BE2C (cell line): ENCODE measurements at places on chromosomes 1 and 21.

DNA sequence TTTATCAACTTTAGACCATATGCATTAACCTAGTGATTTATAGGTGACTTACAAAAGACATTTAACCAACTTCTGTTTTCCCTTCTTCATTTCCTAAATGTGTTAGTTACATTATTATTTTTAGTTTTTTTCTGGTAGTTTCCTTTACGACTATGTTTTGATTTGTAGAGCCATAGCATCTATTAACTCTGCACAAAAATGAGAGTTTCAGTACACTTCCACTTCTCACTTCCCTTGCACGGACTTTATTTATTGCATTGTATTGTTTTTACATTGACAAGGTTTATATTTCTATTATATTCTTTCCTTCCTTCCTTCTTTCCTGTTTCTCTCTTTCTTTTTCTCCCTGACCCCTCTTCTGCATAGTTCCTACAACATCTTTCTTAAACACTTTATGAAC is 14.7 kb downstream of the PKN2 start:
- no peak for DNase-seq

GRCh38 chr21:46675595-46676280 is 40.3 kb downstream of the PRMT2 start:
- DNase-seq: no peak

DNA sequence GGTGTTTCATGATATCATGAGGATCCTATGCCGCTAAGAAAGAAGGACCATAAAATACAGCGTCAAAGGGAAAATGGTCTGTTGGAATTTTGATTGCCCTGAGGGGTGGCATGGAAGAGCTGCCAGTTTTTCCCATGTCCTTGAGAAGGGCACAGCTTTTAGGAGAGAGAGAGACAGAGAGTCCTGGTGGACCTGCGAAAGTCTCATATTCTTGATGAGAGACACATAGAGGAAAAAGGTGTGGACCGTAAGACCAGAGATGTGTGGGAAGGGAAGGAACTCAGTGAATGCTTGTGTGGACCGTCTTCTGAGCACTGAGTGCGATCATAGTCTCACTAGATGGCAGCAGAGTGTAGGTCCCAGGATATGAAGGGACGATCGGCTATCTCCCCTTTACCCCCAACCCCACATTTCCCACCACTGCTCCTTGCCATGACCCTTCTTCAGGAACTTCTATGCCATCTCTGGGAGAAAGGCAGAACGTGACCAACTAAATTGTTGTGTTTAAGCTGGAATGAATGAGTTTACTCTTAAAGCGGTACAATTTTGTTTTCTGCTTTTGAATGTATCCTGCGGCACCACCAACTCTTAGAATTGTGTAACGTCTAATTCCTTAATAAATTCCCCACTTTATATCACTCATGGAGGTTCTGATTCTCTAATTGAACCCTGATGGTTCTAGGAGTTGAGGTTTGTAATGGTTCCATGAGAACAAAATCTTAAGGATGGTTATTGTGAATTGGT is 117.7 kb downstream of the CTH start:
- DNase-seq: peak; percentile 12

DNA sequence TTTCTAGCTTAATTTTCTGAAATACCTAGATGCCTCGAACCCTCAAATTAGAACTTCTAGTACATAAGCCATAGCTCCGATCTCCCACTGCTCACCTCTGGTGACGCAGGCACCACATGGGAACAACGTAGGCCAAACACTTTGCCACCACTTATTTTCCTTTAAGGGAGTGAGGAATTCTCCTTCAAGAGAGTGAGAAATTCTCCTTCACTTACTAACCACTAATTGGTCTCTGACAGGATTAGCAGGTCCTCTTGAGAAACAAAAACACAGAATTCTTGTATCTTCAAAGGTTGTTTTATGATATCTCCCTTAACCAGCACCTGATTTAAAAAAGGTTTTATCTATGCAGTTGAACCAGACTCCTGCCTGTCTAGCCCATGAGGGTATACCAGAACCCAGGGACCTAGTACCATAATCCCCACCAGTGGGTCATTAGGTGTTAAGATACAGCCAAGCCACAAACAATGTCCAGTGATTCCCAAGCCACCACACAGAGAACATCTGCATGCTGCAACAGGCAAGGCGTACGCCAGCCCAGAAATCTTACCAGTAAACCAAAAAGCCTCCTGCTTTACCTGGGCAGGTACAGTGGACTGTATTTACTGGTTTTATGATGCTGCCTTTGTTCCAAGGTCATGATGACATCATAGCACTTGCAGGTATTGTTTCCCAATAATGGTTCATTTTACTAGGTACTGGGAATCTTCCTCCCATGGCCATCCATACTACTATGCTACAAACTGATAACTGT is 20.3 kb upstream of the CXADR start:
- DNase-seq: no peak

- DNase-seq: no peak
Observed at GRCh38 chr1:163201906-163202305, 810 bp downstream of the RGS5 start.

DNA sequence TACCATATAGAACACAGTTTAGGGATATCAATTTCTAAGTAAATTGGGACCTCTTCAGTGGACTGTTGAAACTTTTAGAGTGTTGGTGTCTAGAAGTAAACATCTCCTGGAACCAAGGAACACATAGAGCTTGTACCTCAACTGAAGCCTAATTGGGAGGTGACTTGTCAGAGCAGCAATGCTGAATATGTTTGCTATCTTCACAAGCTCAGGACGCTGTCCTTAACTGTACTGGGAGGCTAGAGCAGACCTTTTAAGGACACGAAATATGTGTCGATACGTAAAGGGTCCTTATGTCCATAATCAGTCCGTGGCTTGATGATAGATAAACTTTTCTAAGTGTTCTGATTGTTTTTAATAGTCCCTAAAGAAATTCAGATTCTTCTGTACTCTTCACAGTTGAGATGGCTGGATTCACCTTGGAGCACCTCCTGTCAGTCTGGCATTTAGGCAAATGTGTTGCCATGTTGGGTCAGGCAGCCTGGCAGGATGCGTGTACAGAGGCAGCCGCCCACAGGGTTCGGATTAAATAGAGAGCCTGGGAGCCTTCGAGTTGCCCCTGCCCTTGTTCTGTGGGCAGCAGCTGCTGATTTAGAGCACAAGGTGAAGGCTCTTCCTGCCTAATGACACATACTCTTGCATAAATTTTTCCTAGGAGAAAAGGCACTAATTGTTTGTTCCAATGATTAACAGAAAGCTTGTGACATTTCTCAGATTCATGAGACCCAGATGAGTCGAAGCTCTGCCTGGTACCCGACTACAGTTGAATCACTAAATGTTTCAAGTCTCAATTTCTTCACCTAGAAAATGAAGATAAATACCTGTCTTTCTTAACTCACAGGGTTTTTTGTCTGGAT is 3.6 kb downstream of the ACTN2 start:
- no peak for DNase-seq

GRCh38 chr21:45362748-45363145 is 42.2 kb upstream of the COL18A1 start:
- no peak for DNase-seq

DNA sequence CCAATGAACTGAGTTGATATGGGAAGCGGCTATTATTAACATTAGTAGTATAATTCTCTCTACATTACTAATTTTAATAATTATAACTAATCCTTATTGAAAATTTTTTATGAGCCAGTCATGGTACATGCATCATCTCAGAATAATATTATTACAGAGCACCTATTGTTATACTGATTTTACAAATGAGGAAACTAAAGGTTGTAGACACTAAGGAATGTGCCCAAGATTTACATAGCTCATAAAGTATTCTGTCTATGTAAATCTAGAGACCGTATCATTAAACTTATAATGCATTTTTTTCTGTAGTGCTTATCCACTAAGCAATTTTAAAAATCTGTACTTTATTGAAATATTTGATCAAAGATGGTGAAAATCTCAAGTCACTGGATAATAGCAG is 825.9 kb downstream of the PLA2G4A start:
- no peak for DNase-seq

GRCh38 chr1:36857754-36858153 is 176.6 kb downstream of the GRIK3 start:
- DNase-seq: peak; percentile 86

DNA sequence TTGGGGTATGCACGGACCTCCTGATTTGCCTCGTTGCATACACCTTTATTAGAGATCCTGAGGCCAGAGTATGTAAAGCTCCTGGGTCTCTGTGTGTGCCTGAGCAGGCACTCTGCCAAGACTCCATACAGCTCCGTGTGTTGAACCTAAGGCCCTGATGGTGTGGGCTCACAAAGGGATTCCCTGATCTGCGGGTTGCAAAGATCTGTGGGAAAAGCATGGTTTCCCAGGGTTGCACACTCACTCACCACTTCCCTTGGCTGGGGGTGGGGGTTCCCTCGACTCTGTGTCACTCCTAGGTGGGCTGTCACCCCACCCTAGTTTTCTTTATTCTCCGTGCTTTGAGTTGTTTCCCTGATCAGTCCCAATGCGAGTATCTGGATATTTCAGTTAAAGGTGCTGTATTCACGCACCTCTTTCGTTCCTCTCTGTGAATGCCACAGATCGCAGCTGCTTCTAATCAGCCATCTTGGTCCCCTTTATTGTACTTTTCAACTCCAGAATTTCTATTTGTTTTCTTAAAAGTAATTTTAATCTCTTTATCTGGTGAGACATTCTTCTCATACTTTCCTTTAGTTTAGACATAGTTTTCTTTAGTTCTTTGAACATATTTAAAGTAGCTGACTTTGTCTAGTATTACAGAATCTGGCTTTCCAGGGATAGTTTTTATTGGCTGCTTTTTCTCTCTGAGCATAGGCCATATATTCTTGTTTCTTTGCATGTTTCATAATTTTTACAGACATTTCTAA is 39.0 kb upstream of the F3 start:
- no peak for DNase-seq

GRCh38 chr1:42914092-42914627 is 44.5 kb downstream of the SLC2A1 start:
- no peak for DNase-seq

GRCh38 chr1:154906621-154907081 is 29.9 kb downstream of the PMVK start:
- DNase-seq: no peak

- DNase-seq: no peak
Observed at GRCh38 chr1:152451254-152451653, 37.2 kb upstream of the CRNN start.

DNA sequence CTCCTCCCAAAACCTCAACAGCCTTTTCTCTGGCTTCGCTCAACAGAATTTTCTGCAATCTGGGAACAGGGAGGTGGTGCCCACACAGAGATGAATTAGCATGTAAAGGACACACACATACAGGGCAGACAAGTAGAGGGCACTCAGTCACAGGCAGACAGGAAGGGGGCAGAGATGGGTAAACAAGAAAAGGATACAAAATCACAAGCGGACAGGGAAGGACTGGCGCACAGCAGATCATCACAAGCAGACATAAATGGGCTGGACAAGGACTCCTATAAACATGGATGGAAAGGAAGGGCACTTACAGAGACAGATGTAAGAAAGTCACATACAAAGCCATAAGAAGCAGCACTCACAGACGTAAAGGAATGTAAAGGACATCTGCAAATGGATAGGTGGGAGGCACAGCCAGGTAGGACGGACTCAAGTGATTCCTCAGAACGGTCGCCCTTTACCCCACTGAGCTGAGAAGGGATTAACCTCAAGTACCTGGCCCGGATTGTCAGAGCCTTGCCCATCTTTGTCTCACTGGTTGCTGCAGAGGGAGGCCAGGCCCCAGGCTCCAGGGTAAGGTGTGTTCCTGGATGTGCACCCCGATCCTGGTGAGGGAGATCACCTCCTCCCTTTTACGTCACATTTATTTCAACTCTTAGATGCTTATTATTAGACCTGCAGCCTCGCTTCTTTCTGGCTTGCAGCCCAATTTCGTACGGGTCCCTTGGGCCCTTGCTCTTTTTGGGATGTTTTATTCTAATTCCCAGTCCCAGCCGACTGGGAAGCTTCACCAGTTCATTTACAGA is 836 bp upstream of the PRCC start:
- no peak for DNase-seq

GRCh38 chr1:71668065-71668464 is 587.2 kb upstream of the ZRANB2 start:
- no peak for DNase-seq

DNA sequence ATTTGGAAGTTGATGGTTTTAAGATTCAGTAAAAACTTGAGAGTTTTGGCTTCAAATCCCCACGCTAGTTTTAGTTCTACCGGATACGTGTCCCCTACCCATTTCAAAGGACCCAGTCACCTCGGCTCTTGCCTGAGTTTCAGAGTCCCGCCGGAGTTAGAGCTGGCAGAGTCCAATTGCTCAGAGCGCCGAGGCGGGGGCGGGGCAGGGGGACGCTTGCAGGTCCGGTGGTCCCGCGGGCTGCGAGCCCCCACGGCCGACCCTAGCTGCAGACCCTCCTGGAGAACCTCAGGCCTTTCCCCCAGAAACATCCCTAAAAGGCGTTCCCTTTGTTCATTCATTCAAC is 765 bp upstream of the VPS45 start:
- peak; percentile 74 for DNase-seq

DNA sequence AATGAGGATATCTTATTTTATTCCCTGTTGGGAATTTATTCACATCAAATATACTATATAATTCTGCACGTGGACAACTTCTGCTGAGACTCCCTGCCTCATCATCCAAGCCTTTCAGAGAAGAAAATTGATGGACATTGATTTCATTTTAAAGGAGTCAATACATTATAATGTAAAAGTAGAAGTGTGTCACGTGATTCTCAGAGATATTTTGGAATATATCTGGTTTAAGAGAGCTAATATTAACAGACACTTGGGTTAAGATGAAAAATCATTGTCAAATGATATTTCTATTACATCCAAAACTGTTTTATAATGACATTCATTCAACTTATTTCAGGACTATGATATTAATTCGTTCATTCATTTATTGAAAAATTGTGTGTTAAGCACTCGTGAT is 314.2 kb downstream of the ADGRL2 start:
- DNase-seq: no peak

DNA sequence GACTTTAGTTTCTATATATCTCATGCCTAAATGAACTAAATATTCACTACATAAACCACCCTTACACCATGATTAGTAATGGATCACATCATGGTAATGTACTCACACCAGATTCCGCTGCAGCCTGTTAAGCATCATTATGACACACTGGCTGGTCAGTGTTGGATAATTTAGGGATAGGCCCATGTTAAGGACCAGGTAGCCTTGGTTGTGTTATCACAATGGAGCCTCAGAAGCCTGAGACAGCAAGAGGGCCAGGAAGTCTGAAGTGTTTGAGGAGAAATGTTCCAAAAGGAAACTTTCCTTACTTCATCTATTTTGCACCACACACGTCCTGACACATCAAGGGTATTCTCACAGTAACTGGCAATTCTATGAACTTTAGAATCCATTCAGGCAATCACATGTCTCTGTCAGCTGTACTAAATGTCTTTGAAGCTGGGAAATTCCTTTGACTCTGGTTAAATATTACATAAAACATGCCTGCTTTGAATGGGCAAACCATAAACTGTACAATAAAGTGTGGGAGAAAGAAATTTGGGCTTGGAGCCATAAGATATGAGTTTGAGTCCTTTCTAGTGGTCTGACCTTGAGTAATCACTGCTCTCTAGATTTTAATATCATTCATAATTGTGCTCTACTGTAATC is 105.3 kb upstream of the DPT start:
- DNase-seq: no peak

- DNase-seq: no peak
Observed at GRCh38 chr1:86429122-86429725, 5.3 kb downstream of the CLCA2 start.
